Mammary microvascular endothelial cell (primary cell): ENCODE measurements at places on chromosomes 5 and 9. TPM values are rescaled to one million over a fixed set of nuclear protein-coding genes. Genes with fewer than 3 reads are reported as not detected.

SLC46A2 gene
- total RNA-seq = not detected in 2 replicates

MRPS2 gene
- total RNA-seq = 53.8 and 66.0 TPM in 2 replicates

ANKRD55 gene
- 1.1 and 2.3 TPM in 2 replicates for total RNA-seq

LHX6 gene
- total RNA-seq = 16.9 and 17.3 TPM in 2 replicates

OGN gene
- total RNA-seq = not detected in 2 replicates

KIF2A gene
- 36.4 and 38.4 TPM in 2 replicates for total RNA-seq

GRIN1 gene
- total RNA-seq = not detected in 2 replicates

SPAAR gene
- 26.6 and 26.8 TPM in 2 replicates for total RNA-seq

PPP1R26 gene
- total RNA-seq = 5.0 and 6.1 TPM in 2 replicates

GLIPR2 gene
- 26.0 and 29.0 TPM in 2 replicates for total RNA-seq
